ENCODE measurements at places on chromosomes 4 and X. TPM values are rescaled to one million over a fixed set of nuclear protein-coding genes. Genes with fewer than 3 reads are reported as not detected.

CPZ gene
- total RNA-seq: not detected

HERC5 gene
- 1.7 TPM for total RNA-seq

SHISA3 gene
- total RNA-seq: 17.2 TPM

OTUD6A gene
- not detected for total RNA-seq

NWD2 gene
- not detected for total RNA-seq

PAK3 gene
- 1.5 TPM for total RNA-seq
